ENCODE measurements at places on chromosomes 3 and 15.
A peak's percentile ranks its signal among the peaks of the same experiment; 100 is the strongest.

DNA sequence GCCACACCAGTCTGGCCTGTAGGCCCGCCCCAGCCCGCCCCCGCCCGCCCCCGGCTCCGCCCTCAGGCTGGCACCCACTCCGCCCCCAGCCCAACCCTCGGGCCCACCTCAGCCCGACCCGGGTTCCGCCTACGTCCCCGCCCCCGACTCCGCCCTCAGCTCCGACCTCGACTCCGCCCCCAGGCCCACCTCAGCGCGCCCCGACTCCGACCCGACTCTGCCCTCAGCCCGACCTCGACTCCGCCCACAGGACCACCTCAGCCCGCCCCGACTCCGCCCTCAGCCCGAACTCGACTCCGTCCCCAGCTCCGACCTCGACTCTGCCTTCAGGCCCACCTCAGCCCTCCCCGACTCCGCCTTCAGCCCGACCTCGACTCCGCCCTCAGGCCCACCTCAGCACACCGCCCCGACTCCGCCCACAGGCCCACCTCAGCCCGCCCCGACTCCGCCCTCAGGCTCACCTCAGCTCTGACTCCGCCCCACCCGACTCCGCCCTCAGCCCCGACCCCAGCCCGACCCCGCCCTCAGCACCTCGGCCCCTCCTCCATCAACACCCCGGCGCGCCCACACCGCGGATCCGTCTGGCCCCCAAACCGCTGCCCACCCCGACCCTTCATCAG lies at the start of gene RAB43:
Gene RAB43, minus strand, starts transcription at position 13 of the 620 bp plus-strand sequence. CDS start 315 bp downstream, outside the sequence.
- peak; percentile 95 for DNase-seq

- no peak for DNase-seq
Observed at GRCh38 chr3:190117981-190118380, 2.7 kb downstream of the P3H2 start.

GRCh38 chr3:174440253-174440701 lies 418.9 kb upstream of the NAALADL2 start:
- no peak for DNase-seq

DNA sequence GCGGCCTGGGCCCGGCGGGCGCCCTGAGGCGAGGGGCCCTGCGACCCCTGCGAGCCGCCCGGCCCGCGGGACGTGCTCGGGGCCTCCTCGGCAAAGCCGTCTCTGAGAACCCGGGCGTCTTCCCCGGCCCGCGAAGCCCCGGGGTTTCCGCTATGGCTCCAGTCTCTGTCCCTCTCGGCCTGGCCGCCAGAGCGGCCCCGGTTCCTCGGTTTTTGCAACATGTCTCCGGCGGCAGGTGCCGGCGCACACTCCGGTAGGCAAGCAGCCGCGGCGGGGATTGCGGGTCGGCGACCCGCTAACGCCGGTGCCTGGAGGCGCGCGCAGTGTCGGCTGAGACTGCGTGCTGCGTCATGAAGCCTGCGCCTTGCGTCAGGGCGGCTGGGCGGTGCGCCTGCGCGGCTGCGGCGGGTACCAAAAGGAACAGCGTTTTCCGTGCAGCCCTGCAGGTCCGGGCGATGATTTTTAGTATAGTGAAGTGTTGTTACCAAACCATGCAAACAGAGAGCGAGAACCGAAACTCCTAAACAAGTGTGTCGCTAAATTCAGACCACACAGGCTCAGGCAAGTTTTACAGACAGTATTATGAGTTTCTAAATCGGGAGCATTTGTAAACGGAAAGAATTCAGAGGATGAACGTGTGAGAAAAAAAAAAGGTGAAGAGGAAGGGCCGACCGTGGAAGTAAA lies at the start of gene NSMCE3:
Gene NSMCE3, minus strand, starts transcription at position 338 of the 684 bp plus-strand sequence. Its CDS starts 117 bp downstream, at position 221.
- peak; percentile 97 for DNase-seq

DNA sequence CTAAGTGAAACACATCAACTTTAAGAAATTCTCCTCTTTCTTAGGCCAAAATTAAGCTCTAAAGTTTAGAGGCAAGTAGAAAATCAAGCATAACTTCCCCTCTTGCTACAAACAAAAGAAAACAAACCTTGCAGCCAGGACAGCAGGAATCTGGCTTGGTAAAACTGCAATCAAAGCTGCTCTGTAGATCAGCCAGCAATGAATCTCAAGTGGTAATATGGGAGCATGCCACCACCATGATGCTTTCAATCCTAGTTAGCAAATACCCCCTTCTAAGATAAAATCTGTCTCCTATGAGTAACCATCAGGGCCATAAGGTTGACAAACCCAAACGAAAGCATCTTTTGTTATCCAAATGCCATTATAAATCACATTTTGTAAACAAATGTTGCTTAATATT lies 208.3 kb upstream of the PLSCR5 start:
- DNase-seq, result no peak

- no peak for DNase-seq
Observed at GRCh38 chr15:73048624-73049295, 3.5 kb upstream of the NEO1 start.

DNA sequence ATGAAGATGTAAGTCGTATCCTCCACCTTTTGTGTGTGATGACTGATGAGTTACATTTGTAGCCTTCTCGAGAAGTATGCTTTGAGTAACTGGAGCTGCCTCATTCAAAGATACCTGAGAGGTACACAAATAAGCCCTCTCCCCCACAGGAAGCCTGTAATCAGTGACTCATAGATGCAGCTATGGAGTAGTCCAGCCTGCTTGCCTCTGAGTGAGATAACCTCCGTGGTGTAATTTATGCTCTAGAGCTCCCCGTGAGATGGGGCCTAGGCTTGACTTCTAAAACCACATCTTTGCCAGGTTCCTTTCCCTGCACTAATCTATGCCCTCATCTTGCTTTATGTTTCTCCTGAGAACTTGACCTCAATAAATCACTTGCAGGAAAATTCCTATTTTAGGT lies 291.7 kb downstream of the SUCLG2 start:
- no peak for DNase-seq

DNA sequence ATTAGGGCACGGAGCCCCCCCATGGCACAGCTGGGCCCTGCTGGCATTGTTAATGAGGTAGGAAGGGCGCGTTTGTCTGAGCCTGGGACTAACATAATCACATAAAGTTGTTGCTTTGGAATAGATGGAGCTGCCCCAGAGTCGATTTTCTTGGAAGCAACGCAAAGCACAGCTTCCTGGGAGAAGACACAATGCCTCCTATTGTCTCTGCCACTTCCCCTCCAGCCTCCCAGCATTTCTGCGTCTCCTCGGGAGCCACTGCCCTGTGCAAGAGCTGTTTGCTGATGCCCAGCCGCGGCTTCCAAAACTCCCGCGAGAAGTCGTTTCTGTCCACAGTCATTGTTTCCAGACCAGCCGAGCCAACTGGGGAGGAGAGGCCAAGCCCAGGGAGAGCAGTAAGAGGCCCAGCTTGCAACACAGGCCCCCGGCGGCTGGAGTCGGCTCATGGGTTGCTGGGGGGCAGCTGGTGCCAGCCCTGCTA lies 18.1 kb upstream of the ALDH1A3 start:
- DNase-seq, result no peak

DNA sequence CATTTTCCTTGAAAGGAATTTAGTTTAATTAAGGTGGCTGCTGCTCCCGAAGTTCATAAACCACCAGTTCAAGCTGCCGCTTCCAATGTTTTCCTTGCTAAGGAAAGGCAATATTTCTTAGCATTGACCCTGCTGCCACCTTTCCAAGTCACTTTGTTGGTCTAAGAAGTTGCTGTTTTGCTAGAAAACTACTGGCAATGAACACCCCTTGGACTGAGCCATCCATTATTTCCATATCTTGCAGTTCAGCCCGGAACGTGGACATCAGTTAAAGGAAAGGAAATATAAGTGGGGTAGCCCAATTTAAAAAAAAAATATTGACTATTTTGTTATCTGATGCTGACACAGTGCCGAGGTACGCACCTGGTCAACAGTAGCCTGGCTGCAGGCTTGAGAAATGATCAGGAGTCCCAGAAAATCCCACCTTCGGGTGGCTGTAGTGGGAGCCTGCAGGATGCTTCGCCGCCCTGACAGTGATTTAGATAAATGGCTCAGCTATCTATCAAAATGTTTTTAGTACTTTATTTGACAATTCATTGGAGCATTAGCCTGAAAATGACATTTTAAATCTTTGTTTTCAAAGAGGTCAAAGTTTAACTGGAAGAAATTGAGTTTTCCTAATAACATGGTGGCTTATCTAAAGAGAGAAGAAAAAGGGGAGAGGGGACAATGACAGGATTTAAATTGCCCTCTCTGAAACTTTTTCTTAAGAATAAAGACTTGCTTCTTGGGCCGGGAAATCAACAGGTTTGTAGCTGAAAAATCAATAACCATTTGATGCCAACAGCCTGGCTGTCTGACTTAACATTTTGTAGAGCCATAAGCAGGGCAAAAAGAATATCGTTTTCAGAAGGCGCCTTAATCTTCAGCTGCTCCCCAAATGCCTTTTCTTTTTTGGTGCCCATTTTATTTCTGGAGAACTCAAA lies 1.6 kb downstream of the RARB start:
- no peak for DNase-seq

DNA sequence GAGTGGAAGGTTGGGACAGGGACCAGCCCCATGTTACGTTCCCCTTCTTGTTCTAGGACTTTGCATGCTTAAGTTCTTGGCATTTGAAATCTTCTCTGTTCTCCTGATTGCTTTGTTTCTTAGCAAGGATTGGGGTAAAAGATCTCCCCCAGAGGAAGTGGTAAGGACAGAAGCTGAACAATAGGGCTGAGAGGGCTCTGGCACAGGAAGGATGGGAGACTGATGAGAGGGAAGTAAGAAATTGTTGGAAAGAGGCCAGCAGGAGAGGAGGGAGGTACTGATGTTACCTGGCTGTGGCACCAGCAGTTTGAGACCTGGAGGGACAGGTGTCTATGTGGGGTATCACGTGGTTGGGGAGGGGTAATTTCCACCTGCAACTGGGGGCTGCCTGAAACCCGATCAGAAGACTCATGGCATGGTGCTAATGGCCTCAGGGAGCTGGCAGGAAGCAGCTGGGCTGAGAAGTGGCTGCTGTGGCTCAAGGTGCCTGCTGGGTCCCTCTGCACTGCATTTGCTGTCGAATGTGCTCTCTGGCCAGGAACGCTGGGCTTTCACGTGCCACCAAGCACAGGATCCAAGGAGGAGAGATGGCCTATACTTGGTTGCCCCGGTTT lies 108.4 kb downstream of the LSM3 start:
- DNase-seq, result no peak

GRCh38 chr15:78340231-78341056 lies at the start of gene CRABP1:
Gene CRABP1, plus strand, starts transcription at chr15:78340353. Its CDS starts 76 bp downstream, at chr15:78340429.
- peak; percentile 62 for DNase-seq

DNA sequence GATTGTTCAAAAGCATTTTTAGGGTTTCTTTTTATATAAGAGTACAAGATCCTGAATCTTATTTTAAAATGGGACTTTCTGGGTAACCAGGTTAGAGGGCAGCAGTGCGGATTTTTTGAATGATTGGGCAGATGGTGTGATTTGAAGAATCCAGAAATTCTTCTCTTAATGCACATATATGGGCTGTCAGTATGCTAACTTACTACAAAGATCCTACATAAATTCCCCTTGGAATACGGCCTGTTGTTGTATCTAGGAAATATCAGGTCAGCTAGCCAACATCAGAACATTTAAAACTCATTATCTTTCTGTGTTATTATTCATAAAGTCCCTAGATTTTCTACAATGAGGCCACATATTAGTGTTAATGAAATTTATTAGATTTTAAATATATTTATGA lies 229.6 kb upstream of the TPRG1 start:
- no peak for DNase-seq

DNA sequence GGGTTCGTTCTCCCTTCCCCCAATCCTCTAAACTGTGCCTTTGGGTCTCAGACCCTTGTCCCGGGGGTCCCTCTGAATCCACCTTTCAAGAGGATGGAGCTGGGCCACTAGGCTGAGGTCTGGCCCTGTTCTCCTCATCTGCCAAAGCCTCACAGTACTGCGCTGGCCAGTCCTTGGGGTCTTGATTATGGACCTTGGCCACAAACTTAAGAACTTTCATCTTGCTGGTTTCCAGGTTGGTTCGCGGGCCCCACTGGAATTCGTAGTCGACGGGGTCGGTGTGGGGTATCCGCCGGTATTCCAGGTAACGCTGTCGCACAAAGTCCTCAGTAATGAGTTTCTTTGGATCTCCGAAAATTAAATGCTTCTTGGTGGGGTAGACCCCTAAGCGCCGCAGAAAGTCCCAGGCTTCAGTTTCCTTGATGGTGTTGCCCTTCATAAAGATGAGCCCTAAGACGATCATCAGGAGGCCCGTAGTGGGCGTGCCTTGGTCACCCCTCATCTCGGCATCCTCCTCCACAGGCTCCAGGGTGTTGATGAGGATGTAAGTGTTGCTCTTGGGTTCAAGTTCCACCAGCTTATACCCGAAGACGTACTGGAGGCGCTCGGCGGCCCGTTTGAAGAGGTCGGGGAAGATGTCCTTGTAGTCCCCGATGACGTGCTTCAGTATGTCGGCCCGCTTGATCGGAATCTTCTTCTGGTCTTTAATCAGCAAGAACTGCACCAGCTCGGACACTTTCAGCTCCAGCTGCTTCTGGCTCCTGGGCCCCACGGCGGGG lies 727 bp downstream of the NSMCE3 start:
- DNase-seq, result peak; percentile 81

- DNase-seq, result no peak
Observed at GRCh38 chr3:131782751-131783150, 252.1 kb downstream of the CPNE4 start.

GRCh38 chr3:182760576-182761164 lies 32.6 kb upstream of the ATP11B start:
- no peak for DNase-seq

GRCh38 chr3:162540421-162540820 lies 1043.8 kb downstream of the OTOL1 start:
- DNase-seq, result no peak

DNA sequence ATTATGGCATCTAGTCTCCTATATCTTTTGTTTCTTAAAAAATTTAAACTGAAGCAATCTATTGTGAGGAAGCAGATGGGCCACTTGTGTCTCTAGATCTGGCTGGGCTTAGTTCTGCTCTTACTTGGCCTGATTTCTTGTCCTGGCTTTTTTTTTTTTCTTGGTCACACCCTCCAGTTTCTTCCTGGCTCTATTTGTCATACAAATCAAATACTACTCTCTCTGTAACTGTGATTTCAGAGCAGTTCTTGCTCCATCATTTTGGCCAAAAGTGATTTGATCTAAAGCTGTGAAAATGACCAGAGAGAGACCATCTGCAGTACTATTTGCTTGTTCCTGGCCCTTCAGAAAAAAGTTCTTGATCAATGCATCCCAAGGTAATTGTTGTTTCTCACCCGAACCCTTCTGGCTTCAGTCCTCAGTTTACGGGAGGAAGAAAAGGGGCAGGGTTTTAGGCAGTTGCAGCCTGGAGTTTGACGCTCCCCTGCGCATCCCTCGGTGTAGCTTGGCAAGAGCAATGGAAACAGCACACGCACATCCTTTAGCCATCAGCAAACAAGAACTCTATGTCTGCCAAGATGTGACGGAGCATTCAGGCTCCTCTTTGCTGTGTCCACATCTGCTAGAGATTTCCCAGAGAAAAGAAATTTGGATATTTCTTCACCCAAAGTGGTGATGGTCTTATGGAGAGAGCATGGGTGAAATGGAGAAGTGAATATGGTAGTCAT lies 31.6 kb downstream of the CHST2 start:
- DNase-seq, result no peak

Data from posterior vena cava (tissue), 2 donors.